ENCODE measurements at places on chromosomes 11 and 22.

- peak; percentile 58 for DNase-seq
These were observed 72.6 kb upstream of the RAB1B start for GRCh38 chr11:66195867-66196266.

DNA sequence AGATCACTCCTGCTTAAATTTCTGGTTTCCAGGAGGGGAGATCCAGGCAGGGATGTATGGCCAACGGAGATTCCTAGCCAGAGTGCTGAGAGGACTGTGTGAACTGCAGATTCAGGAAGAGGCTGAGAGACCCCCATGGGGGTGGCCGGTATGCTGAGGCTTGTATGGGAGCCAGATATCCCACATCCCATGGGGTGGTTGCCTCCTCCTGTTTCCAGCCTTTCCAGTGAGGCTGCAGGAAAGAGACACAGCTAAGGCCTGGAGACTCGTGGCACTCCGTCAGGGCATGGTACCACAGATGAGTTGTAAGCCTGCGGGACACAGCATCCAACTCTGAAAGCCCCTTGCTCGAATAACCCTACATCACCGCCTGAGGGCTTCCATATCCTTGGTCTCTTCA, 1.4 kb upstream of the MYOD1 start:
- no peak for DNase-seq

DNA sequence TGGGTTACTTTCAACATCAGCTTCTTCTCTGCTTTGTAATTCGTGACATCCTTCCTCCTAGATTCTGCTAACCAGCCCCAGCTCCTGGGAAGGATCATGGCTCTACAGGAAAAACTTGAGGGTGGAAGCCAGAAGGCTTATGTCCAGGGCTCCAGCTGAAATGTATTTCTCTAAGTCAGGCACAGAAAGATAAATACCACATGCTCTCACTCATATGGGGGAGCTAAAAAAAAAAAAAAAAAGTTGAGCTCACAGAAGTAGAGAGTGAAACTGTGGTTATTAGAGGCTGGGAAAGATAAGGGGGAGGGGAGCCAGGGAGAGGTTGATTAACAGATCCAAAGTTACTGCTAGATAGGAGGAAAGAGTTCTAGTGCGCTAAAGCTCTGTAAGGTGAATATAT, 74.9 kb downstream of the DSCAML1 start:
- DNase-seq, result no peak

- DNase-seq, result no peak
These were observed 7.4 kb downstream of the LZTR1 start for GRCh38 chr22:20989323-20990138.

GRCh38 chr22:20061481-20061861, 18.6 kb upstream of the DGCR8 start:
- DNase-seq, result no peak

DNA sequence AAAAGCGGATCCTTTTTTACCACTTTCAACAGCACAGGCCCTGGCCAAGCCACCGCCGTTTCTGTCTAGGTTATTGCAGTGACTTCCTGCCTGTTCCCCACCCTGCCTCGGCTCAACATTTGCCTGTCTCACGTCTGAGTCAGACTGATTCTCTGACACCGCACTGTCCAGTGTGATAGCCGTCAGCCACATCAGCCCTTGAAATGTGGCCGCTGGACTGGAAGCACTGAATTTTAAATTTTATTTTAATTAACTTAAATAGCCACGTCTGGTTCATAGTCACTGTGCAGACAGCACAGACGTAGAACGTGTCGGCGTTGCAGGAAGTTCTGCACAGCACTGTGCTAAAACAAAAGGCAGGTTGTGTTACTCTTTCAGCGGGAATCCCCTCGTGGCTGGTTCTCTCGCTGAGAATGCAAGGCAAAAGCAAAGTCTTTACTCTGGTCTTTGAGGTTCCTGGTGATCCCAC, 56.3 kb upstream of the ADSL start:
- DNase-seq, result no peak

DNA sequence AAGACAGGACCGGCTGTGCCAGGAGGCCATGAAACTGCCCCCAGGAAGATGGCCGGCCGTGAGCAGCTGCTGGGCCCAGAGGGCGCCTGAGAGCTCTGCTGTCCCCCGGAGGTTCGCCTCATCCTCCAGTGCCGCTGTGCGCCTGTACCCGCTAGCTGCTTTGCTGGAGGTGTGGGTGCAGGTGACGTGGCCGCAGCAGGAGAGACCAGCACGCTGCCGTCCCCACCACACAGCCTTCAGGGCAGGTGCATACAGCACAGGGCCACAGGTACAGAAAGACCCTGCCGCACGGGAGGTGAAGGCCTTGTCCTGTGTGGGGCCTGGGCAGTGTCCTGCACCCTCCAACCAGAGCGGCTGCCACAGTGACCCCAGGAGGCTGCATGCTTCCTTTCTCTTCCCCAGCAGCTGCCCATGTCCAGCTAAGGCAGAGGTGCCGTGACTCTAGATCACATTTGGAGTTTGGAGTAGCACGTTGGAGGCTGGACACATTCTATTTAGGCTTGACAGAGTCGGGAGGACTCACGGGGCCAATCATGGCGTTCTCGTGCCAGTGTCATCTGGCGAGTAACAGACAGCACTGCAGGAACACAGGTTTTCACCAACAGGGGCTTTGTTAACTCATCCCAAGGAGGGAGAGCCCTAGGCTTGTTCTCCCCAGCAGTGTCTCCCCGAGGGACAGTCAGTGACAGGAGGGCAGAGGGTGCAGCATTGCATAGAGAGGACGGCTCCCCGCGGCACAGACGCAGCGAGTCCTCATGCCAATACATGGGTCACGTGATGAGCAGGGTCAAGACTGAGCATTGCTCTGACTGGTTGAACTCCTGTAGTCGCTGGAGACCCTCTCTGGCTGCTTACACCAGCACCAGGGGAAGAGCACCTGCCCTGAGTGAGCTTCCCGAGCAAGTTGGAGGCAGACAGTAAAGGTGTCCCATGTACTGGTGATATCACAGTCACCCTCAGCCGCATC, 18.7 kb upstream of the PANX2 start:
- DNase-seq, result no peak

GRCh38 chr11:47907499-47907898, 59.3 kb upstream of the NUP160 start:
- DNase-seq, result no peak

GRCh38 chr22:46256358-46256958, 6.4 kb upstream of the CDPF1 start:
- DNase-seq, result no peak

- no peak for DNase-seq
These were observed 7.1 kb upstream of the CD44 start for GRCh38 chr11:35131886-35132285.

DNA sequence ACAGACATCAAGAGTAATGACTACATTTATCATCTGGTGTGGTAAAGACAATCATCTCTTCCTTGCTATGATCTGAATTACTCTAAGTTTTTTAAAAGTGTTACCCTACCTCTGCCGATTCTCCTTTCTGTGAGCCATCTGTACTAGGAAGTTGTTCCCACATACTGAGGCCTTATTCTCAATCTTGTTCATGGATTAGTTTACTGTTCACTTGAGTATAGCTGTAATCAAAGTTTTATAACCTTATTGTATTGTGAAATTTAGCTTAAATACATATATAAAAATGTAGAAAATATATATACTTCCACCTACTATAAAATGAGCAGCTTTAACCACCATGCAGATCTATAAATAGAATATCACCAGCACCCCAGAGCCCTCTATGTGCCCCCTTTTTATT, 2.4 kb upstream of the OR8D2 start:
- DNase-seq, result no peak

DNA sequence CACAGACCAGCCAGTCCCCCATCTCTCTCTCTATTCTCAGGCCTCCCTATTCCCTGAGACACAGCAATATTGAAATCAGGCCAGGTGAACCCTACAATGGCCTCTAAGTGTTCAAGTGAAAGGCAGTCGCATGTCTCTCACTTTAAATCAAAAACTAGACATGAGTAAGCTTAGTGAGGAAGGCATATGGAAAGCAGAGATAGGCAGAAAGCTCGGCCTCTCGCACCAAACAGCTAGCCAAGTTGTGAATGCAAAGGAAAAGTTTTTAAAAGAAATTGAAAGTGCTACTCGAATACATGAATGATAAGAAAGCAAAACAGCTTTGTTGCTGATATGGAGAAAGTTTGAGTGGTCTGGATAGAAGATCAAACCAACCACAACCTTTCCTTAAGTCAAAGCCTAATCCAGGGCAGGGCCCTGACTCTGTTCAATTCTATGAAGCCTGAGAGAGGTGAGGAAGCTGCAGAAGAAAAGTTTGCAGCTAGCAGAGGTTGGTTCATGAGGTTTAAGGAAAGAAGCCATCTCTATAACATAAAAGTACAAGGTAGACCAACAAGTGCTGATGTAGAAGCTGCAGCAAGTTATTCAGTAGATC, 19.8 kb upstream of the MPZL2 start:
- DNase-seq, result no peak

GRCh38 chr11:68933605-68934320, 30.1 kb downstream of the IGHMBP2 start:
- no peak for DNase-seq

DNA sequence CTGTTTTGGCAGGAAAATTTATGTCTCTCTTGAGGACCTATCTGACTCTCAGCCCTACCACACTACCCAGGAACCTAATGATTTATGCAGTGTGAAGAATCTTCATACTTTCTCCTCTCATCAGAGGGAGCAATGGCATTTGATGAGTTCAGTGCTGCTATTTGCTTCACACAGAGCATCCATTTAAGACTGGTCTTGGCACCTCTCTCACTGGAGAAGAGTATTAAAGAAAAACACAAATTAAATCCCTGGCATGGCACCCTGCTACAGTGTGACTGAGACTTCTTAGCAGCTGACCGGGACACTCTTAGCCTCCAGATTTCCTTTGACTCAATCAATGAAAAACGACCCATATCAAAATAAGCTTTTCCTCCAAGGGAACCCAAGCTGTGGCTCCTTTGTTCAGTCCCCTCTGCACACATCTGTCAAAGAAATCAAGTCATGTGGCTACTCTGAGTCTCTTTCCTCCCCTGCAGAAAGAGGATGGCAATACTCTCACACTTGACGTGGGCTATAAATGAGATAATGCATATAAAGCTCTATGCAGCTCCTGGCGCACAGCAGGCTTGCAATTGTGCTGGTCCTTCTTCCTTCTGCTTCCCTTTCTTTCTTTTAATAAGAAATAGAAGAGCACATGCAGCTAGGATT, 186.1 kb upstream of the E2F8 start:
- DNase-seq, result no peak

- DNase-seq, result no peak
These were observed 17.0 kb upstream of the ST3GAL4 start for GRCh38 chr11:126338346-126339055.

DNA sequence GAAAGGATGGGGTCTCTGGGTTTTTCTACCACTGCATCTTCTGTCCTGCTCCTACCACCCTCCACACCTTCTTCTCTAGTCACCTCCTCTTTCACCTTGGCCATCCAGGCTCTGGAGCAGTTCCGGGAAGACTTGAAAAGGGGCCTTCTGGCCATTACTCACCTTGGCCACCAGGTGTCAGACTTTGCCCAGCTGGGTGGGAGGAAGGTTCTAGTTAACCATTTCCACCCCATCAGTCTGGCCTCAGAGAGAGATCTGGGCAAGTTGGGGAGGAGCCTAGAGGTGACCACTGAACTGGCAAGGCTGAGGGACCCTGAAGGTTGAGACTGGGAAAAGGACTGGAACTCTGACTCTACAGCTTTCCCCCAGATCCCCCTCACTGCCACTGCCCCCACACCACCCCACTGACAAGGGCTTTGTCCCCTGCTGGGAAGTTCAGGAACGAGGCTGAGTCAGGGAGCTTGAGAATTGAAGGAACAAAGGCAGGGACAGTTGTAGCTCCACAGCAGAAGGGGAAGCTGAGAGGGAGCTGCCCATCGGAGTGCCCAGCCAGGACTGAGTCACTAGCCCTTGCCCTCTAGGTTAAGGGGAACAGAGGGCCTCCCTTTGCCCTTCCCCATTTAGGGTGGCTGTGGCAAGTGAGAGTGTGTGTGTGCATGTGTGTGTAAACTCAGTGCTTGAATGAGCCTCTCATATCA, 3.7 kb upstream of the POLD4 start:
- peak; percentile 62 for DNase-seq

DNA sequence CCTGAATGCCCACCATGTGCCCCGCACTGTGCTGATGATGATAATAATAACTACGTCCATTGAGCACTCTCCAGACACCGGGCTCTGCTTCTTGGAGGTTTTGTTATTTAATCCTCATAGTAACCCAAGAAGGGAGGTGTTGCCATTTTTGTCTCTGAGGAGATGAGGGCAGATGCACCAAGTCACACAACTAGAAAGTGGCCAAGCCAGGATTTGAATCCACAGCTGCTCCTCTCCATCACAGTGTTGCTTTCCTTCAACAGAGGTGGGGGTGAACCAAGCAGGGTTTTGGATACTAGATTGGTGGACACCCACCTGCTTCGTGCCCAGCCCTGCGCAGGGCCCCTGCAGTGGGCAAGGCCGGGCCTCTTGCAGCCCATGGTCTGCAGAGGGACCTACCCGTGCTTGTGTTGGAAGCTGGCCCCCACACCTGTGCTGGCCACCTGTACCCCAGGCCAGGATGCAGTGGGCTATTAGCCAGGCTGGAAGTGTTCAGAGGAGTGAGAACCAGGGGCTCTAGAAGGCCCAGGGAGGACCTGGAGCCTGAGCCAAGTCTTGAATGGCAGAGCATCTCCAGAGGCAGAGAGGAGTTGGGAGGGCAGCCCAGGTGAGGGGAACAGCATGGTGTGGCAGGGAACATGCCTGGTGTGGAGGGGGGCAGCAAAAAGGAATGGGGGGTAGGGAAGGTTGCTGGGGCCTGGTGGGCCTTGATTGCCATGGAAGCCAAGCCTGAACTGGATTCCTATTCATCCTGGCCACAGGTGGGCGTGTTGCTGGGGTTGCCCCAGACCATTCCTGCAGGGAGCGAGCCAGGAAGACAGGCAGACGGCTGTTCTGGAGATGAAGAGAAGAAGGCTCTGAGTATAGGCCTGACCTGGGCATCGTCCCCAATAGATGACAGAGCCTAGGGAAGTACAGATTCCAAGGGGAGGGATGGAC, 2.7 kb upstream of the DPP3 start:
- no peak for DNase-seq

DNA sequence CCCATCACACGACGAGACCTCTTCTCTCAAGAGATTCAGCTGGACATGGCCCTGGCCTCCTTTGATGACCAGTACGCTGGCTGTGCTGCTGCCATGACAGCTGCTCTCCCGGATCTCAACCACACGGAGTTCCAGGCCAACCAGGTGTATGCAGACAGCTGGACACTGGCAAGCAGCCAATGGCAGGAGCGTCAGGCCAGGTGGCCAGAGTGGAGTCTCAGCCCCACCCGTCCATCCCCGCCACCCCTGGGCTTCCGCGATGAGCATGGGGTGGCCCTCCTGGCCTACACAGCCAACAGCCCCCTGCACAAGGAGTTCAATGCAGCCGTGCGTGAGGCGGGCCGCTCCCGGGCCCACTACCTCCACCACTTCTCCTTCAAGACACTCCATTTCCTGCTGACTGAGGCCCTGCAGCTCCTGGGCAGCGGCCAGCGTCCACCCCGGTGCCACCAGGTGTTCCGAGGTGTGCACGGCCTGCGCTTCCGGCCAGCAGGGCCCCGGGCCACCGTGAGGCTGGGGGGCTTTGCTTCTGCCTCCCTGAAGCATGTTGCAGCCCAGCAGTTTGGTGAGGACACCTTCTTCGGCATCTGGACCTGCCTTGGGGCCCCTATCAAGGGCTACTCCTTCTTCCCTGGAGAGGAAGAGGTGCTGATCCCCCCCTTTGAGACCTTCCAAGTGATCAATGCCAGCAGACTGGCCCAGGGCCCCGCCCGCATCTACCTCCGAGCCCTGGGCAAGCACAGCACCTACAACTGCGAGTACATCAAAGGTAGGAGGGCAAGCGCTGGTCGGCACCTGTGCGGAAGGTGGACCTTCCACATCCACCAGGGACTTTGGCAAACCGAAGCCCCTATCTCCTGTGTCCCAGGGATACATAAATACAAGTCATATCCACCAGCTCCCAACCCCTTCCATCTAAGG, 11.3 kb downstream of the CHRNA10 start:
- DNase-seq, result no peak
